ENCODE measurements at places on chromosomes 2 and 18.

DNA sequence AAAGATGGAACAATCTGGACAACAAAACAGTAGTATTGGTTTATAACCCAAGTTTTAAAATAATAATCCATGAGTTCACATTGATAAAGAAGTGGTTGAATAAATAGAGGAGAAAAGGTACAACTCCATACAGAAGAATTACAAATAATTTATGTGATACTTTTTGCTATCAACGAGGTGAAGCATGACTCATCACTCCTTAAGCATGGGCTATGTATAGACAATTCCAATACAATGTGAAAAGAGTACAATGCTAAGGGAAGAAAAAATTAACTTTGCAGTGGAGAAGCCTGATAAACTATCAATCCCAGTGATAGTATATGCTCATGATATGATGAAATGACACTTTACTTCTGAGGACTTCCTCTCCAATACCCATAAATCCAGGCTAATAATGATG lies 312.9 kb downstream of the GULP1 start:
- DNase-seq: no peak

- DNase-seq: no peak
These were observed 370.9 kb downstream of the PLCL1 start for GRCh38 chr2:198175271-198175670.

- no peak for DNase-seq
These were observed 18.8 kb downstream of the FZD5 start for GRCh38 chr2:207750876-207751275.

DNA sequence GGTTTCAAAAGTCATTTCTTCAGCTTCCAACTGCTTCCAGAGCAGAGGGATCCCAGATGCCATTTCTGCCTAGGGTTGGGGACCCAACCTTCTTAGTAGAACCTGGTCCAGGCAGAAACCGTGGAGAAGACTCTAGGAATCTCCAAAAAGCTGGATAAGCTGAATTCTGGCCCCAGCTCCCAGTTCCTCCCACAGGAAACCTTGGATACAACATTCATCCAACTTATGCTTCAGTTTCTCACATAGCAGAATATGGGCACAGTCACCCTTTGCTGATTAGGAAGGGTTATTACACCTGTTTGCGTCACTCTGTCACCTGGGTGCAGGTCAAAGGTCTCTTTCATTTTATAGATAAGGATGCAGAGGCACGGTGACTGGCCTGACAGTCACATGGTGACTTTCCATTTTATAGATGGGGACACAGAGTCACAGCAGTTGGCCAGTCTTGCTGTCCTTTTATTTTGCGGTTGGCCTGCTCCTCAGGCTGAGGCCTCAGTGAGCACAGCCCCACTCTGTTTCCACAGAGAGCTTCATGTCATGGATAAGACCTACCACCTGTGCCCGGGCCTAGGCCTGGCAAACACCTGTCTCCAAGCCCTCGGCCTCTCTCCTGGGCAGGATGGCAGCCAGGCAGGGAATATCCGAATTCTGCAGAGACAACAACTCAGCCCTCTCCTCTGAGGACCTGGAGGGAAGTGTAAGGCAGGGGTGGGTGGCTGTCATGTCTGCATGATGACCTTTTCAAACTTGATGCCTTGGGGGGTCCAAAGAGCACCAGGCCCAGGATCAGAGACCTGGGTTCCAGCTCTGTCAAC lies 148.8 kb downstream of the SMAD7 start:
- DNase-seq: peak; percentile 30

DNA sequence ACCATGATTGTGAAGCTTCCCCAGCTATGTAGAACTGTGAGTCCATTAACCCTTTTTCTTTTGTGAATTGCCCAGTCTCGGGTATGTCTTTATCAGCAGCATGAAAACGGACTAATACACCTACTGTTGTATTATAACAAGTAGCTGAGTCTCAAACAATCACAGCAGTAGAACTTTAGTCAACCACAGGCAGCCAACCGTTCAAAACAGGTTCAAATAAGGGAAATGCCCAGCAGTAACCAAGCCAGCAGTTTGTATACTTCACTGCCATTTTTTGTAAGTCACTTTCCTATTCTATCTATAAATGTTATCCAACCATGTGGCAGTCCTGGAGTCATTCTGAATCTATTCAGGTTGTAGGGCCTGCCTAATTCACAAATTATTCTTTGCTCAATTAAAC lies 1560.6 kb upstream of the SLC39A10 start:
- no peak for DNase-seq

Measured in activated CD8-positive, alpha-beta memory T cell treated with anti-CD3 and anti-CD28 coated beads, Interleukin-2, amount 10 ng/mL, durations not matched to agents 7 days and 5 days (primary cell).